ENCODE measurements at places on chromosomes 11 and 22.

DNA sequence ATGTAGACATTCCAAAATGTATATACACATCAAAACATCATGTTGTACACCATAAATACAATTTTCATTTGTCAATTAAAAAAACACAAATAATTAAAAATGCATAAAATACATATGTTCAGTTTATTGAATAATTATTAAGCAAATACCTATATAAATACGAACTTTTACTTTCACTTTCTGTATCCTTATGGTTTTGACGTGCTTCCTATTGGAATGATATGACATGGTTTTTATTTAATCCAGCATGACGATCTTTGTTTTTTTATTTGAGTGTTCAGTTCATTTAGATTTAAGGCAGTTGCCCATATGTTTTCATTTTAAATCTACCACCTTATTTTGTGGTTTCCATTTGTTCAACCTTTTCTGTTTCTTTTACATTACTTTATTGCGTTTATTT lies 198.3 kb upstream of the PLET1 start:
- no peak for DNase-seq

DNA sequence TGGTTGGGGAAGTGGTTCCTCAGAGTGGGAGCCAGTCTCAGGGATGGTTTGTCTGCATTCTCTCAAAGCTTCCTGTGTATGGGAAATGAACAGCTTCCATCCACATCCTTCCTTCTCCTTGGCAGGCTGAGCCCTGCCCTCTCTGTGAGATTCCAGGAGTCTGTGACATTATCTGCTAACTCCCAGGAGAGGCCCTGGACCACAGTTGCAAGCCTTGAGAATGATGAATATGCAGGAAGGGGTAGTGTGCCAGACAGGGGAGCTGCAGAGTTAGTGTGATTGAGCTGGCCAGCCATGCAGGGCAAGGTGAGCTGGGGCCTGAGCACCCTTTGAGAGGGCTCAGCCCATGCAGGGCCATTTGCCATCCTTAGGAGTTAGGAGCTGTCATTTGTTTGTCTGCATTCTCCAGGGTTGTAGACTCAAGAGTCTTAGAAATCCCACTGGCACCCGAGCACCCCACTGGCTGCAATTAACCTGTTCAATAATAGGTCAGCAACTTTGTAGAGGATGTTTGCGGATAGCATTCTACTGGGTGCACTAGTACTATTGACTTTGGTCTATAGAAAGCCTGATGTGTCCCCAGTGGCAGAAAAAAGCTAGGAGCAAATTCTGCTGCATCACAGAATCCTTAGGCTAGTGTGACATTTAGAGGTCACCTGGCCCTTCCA lies 299.0 kb upstream of the CADM1 start:
- DNase-seq, result no peak

- no peak for DNase-seq
Observed at GRCh38 chr11:72227316-72228228, 3.0 kb downstream of the INPPL1 start.

DNA sequence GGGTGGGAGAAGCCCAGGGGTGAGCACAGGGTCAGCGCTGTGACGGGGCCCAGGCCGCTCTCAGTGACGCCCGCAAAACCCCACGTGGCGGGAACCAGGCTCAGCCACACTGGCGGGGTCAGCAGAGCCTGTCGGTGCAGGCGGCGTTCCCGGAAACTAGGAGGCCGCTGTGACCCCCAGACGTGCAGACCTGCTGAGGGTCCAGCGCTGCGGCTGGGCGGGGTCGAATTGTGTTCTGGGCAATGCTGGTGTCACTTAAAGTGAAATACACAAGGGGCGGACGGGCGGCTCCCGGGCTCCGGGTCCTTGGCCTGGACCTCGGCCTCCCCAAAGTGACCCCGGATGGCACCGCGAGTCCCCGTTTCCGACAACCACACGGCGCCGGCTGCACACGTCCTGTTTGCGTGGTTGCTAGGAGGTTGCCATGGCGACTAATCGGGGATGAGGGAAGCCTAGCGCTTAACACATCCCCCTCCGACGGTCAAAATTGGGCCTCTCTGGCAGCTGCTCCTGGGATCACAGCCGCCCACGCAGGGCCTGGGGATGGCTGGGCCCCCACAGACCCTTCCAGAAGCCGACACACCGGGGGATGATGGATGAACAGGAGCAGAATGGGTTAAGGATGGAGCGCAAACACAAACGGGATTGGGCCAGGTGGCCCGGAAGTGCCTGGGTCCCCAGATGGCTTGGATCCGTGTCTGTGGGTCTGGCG lies 81.7 kb upstream of the PRR5 start:
- peak; percentile 63 for DNase-seq

- no peak for DNase-seq
Observed at GRCh38 chr11:27358296-27358695, 4.7 kb downstream of the CCDC34 start.

GRCh38 chr11:17743808-17744119 lies 9.2 kb downstream of the KCNC1 start:
- DNase-seq, result no peak

DNA sequence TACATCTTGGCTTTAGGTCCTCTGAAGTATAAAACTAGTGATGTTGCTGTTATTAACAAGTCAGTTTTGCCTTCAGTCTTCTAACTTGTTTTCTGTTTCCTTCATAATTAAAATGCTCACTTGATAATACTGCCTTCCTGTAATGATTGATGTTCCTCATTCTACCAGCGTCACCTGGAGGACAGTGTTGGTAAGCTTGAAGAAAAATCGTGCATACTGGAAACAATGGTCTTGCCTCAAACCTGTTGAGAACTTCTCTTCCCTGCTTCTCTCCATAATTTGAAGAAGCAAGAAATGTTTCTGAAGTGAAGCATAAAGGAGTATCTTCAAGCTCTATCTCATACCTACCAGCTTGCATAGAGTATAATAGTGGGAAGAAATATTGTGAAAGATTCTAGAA lies 3.0 kb downstream of the YWHAH start:
- peak; percentile 17 for DNase-seq

- DNase-seq, result no peak
Observed at GRCh38 chr22:23557467-23557866, 22.6 kb downstream of the IGLL1 start.

DNA sequence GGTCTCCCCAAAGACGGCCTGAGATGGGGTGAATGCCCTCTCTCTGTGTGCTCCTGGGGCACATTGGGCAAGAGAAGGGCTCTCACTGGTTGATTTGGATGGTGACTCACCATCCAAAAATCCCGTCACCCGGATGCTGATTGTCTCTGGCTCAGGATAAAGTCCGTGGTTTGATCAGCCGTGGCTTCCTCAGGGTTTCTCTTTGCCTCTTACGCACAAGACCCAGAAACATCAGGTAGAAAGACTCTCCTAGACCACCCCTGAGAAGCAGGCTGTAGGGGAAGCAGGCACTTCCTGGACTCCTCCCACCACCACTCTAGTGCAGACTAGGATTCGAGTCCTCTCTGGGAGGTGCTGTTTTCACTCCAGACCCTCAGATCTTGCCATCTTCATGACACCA lies 176.1 kb upstream of the NCAM1 start:
- no peak for DNase-seq

DNA sequence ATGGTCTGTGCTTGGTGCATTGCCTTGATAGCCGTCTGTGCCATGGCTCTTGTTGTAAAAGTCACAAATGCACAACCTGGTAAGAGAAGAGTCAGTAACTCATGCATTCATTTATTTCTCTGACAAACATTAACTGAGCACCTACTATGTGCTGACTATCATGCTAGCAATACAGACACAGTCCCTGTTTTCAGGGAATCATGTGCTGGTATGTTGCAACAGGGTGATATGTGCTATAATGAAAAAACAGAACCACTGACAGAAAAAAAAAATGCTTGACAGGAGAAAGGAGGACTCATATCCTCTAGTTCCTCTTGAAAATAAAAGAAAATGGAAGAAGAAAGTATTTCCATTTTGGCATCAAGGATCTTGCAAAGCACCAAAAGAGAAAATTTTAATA lies 34.5 kb upstream of the RAPSN start:
- no peak for DNase-seq

DNA sequence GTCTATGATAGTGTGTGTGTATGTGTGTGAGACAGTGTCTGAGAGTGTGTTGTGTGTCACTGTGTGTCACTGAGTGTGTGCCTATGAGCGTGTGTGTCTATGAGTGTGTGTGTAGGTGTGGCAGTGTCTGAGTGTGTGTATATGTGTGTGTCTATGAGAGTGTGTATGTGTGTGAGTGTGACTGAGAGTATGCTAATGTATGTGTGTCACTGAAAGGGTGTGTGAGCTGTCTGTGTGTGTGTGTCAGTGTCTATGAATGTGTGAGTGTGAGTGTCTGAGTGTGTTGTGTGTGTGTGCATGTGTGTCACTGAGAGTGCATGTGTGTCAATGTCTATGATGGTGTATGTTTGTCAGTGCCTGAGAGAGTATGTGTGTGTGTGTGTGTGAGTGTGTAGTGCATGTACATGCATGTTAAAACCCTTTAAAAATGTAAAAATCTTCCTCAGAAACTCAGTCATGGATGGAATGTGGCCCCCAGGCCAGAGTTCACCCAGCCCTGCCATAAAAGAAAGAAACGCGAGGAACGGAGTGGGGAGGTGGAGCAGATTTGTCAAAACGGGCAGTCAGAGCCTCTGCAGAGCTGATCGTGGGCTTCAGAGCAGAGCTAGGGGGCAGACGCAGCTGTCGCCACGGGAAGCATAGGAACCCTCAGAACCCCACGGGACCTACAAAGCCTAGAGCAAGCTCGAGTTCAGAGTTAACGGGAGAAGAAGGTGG lies 218.8 kb downstream of the CTTN start:
- no peak for DNase-seq

Data from stimulated activated CD4-positive, alpha-beta T cell treated with anti-CD3 and anti-CD28 coated beads, Interleukin-4, amount 100 ng/mL, for 4 hours (primary cell).